ENCODE measurements at places on chromosomes 16 and 17. TPM values are rescaled to one million over a fixed set of nuclear protein-coding genes. Genes with fewer than 3 reads are reported as not detected.

The CAVIN1 gene
- total RNA-seq: 0.20 TPM

The IL17C gene
- total RNA-seq: 3.0 TPM

The CCL17 gene
- not detected for total RNA-seq

The SPEM3 gene
- total RNA-seq: not detected

The CD300E gene
- 10.0 TPM for total RNA-seq

The PHF12 gene
- total RNA-seq: 177 TPM

The PRR11 gene
- total RNA-seq: 4.0 TPM

The KIAA0513 gene
- total RNA-seq: 7.9 TPM

The KRT34 gene
- total RNA-seq: not detected

DNA sequence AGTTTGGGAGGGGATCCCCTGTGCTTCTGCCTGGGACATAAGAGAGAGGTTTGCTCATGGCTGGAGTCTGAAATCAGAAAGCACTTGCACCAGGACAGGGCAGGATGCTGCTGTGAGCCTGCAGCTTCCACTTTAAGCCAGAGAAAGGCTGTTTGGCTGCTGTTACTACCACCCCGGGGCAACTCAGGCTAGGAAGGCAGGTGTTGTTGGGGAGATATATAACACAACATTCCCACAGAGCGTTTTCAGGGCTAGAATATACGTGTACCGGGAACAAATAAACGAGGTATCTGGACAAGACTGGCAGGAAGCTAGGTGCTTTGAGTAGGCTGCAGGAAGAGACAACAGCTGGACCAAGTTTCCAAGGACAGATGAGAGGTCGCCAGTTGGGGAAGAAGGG is 313.3 kb upstream of the CCL2 start:
- H3K27ac ChIP-seq: no peak overlapping the region
- no peaks in the 10 kb centered on the region for H3K27me3 ChIP-seq
- no peak overlapping the region for H3K4me3 ChIP-seq
- no peaks in the 10 kb centered on the region for H3K4me1 ChIP-seq
- no peaks in the 10 kb centered on the region for H3K36me3 ChIP-seq

DNA sequence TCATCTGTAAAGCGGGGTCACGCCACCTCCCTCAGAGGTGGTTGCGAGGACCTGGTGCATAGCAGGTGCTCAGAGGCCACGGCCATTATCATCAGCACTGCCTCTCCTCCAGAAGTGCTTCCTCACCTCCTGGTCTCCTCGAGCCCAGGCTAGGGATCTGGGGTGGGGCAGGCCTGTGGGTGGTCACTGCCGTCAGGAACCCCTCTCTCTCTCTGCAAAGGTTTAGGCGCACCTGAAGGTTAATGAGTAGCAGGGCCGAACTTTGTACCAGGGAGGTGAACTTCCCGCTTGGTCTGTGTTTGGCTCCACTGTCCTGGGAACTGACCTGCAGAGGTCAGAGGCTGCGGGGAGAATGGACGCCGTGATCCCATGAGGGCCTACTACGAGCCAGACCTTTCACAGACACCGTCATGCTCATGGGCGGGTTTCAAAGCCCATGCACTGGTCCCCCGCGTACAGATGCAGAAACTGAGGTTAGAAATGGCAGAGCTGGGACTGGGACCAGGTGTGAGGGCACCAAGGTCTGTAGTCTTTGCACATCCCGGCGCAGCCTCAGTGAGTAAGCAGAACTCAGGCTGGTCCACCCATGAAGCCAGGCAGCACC is 13.8 kb downstream of the JUP start:
- DNase-seq: no peak
- H3K27ac ChIP-seq: no peak overlapping the region
- H3K27me3 ChIP-seq: no peaks in the 10 kb centered on the region

GRCh38 chr16:15703029-15703736 is 53.1 kb downstream of the NDE1 start:
- no peak overlapping the region for H3K27ac ChIP-seq
- H3K36me3 ChIP-seq: peaks cover 42% of the 10 kb centered on the region
- no peak for DNase-seq

GRCh38 chr16:68954911-68955635 is 111.7 kb downstream of the TANGO6 start:
- H3K27me3 ChIP-seq: no peaks in the 10 kb centered on the region
- DNase-seq: no peak
- H3K4me3 ChIP-seq: no peak overlapping the region
- H3K36me3 ChIP-seq: no peaks in the 10 kb centered on the region
- no peaks in the 10 kb centered on the region for H3K4me1 ChIP-seq

- H3K4me3 ChIP-seq: no peak overlapping the region
- no peak for DNase-seq
- no peaks in the 10 kb centered on the region for H3K27me3 ChIP-seq
- H3K4me1 ChIP-seq: no peaks in the 10 kb centered on the region
- no peak overlapping the region for H3K27ac ChIP-seq
Observed at GRCh38 chr16:7547736-7548135, 215.1 kb downstream of the RBFOX1 start.

GRCh38 chr16:55842369-55843104 is 9.6 kb upstream of the CES1 start:
- no peaks in the 10 kb centered on the region for H3K36me3 ChIP-seq
- no peaks in the 10 kb centered on the region for H3K4me1 ChIP-seq
- no peak overlapping the region for H3K4me3 ChIP-seq
- no peaks in the 10 kb centered on the region for H3K27me3 ChIP-seq
- no peak for DNase-seq

DNA sequence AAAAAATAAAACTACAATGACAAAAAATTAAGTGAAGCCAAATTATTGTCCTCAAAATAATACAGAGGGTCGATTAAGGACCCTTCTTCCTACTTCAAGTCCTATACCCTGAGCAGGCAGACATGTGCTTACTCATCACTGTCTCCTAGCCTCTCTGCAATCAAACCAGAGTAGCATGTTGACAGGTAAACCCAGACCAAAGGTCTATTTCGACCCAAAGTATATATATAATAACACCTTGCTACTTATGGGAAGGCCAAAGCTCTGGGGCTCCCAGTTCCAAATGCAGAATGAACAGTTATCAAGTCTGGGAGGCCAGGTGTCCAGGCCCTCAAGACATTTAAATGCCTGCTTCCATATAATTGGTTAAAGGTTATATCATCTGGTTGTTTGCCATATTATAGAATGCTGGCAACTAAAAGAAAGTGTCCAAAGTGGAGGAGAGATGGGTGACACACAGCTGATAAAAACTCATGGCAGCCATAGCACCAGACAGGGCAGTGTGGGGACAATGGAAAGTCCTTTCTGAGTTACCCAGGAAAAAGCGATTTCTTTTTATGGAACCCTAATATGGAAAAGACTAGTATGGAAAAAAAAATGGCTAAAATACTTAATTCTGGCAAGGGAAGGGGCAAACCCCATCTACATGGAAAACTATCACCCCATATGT is 53.6 kb downstream of the N4BP1 start:
- peaks cover 10% of the 10 kb centered on the region for H3K4me1 ChIP-seq
- no peak overlapping the region for H3K4me3 ChIP-seq
- H3K36me3 ChIP-seq: peaks cover 20% of the 10 kb centered on the region
- DNase-seq: no peak
- no peak overlapping the region for H3K27ac ChIP-seq

GRCh38 chr16:78571898-78572358 is 472.5 kb downstream of the WWOX start:
- no peak overlapping the region for H3K4me3 ChIP-seq
- peaks cover 6% of the 10 kb centered on the region for H3K4me1 ChIP-seq
- no peak overlapping the region for H3K27ac ChIP-seq

DNA sequence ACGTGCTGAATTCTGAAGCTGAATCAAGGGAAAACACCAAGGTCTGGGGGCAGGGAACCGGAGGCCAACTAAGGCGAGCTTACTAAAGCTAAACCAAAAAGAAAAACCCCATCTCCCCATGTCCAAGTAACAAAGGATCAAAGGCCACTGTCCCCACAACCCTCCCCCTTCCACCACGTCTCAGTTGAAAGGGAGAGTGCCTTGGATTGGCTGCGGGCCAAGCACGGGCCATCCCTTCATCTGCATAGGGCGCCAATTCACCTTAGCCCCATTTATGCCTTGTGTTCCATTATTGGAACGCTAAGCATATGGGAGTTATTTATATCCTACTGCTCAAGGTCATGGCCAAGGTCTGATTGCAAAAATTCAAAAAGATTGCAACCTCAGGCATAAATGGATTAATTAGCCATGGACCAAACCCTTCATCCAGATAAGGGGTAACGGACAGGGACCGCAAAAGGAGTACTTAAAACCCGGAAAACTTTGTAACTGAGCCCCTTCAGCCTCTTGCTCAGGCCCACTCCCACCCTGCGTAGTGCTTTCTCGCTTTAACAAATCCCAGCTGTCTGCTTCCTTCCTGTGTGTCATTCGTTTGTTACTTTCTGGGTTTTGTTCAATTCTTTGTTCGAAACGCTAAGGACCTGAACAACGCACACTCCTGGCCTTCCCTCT is 740 bp upstream of the ATP6V0D1 start:
- DNase-seq: no peak
- peak overlapping the region; percentile 77 for H3K27ac ChIP-seq
- H3K36me3 ChIP-seq: peaks cover 9% of the 10 kb centered on the region
- peaks cover 42% of the 10 kb centered on the region for H3K4me1 ChIP-seq
- peak overlapping the region; percentile 87 for H3K4me3 ChIP-seq

- H3K4me1 ChIP-seq: no peaks in the 10 kb centered on the region
- no peaks in the 10 kb centered on the region for H3K36me3 ChIP-seq
- H3K27me3 ChIP-seq: no peaks in the 10 kb centered on the region
- DNase-seq: no peak
- no peak overlapping the region for H3K4me3 ChIP-seq
Observed at GRCh38 chr16:57701759-57702371, 7.3 kb downstream of the DRC7 start.

DNA sequence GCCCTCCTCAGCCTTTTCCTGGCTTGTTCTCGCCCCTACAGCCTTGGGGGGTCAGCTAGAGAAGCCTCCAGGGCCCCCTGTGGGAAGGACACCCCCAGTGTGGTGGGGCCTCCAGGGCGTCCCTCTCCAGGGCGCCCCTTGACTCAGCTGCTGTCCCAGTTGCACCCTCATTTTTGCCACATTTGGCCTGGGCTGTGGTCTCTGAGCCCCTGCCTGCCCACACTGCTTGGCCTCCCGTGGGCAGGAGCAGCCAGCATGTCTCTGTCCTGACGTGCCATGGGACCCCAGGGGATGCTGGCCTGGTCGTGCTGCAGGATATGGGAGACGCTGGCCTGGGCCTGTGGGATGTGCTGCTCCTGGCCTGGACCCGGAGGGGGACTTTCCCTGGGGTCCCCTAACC is 5.0 kb downstream of the CHTF18 start:
- H3K4me1 ChIP-seq: peaks cover 9% of the 10 kb centered on the region
- no peaks in the 10 kb centered on the region for H3K27me3 ChIP-seq
- H3K36me3 ChIP-seq: no peaks in the 10 kb centered on the region
- no peak overlapping the region for H3K4me3 ChIP-seq
- H3K27ac ChIP-seq: no peak overlapping the region

DNA sequence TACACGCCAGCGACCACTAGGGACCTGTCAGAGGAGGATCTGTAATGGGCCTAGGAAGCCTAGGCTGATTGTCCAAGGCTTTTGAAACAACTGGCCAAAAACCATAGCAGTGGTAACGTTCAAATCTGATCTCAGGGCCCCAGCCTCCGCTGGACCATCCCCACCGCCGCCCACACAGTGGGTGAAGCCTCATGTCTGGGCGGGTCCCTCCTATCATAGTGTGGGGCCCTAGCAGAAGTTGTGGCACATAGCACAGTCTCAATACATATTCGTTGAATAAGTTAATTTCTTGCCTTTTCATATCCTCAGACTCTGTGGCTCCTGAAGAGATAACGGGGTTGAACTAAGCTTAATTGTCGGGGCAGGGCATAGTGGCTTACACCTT is 818 bp downstream of the DPH1 start:
- no peak for DNase-seq
- peaks cover 7% of the 10 kb centered on the region for H3K27me3 ChIP-seq
- no peak overlapping the region for H3K27ac ChIP-seq

DNA sequence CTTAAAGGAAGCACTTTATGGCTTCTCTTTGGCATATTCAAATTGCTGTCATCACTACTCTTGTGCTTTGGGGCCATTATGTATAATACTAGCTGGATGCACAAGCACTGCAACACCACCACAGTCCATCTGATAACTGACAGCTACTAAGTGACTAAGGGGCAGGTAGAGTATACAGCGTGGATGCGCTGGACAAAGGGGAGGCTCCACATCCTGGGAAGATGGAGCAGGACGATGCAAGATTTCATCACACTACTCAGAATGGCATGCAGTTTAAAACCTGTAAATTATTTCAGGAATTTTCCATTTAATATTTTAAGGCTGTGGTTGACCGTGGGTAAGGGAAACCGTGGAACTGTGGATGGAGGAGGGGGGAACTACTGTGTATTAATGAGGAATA is 25.0 kb downstream of the MPRIP start:
- H3K4me3 ChIP-seq: no peak overlapping the region
- DNase-seq: no peak
- no peaks in the 10 kb centered on the region for H3K27me3 ChIP-seq
- H3K4me1 ChIP-seq: peaks cover 20% of the 10 kb centered on the region
- H3K27ac ChIP-seq: no peak overlapping the region

GRCh38 chr16:15647294-15648014 is 2.6 kb upstream of the NDE1 start:
- no peak for DNase-seq
- peaks cover 2% of the 10 kb centered on the region for H3K36me3 ChIP-seq

- H3K4me1 ChIP-seq: peaks cover 80% of the 10 kb centered on the region
- H3K27ac ChIP-seq: peak within 1 kb of the TSS; percentile 66
- DNase-seq: peak; percentile 93
- peaks cover 3% of the 10 kb centered on the region for H3K27me3 ChIP-seq
- H3K36me3 ChIP-seq: no peaks in the 10 kb centered on the region
- peak within 1 kb of the TSS; percentile 70 for H3K4me3 ChIP-seq
Observed at GRCh38 chr17:29589524-29590410, at the start of gene GIT1. Gene GIT1, minus strand, starts transcription at chr17:29589648. Its CDS starts 270 bp downstream, at chr17:29589378.

GRCh38 chr16:59242556-59242955 is 508.4 kb upstream of the GOT2 start:
- DNase-seq: no peak
- H3K36me3 ChIP-seq: no peaks in the 10 kb centered on the region
- no peak overlapping the region for H3K4me3 ChIP-seq
- no peak overlapping the region for H3K27ac ChIP-seq
- no peaks in the 10 kb centered on the region for H3K4me1 ChIP-seq

DNA sequence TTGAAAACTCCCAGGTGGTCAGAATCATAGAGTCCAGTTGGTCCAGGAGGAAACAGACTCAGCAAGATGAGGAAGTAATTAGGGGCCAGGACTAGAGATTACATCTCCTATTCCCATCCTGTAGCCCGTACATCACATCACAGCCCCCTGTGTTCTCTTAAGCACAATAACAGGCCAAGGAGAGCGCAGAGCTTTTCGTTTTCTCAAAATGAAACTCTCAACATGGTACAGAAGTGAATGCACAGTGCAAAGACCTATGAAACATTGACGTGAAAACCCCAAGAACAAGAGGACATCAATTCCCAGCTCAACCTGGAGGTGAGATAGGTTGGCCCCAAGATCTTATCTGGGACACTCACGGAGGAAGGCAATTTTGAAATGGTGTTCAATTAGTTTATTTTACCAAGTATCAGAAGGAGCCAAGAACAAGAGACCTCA is 9.0 kb downstream of the PIK3R5 start:
- H3K27ac ChIP-seq: peak overlapping the region; percentile 81
- no peaks in the 10 kb centered on the region for H3K27me3 ChIP-seq
- no peak overlapping the region for H3K4me3 ChIP-seq
- H3K4me1 ChIP-seq: peaks cover 97% of the 10 kb centered on the region

- H3K4me3 ChIP-seq: no peak overlapping the region
- peaks cover 6% of the 10 kb centered on the region for H3K4me1 ChIP-seq
- H3K36me3 ChIP-seq: peaks cover 12% of the 10 kb centered on the region
- H3K27me3 ChIP-seq: no peaks in the 10 kb centered on the region
- no peak overlapping the region for H3K27ac ChIP-seq
Observed at GRCh38 chr17:64336760-64337413, 53.8 kb downstream of the PECAM1 start.
